ENCODE measurements at places on chromosomes 5 and 9.
A peak's percentile ranks its signal among the peaks of the same experiment; 100 is the strongest.

- DNase-seq, result no peak
Observed at GRCh38 chr5:149188383-149188782, 47.1 kb downstream of the ABLIM3 start.

- peak; percentile 60 for DNase-seq
Observed at GRCh38 chr5:14463629-14464028, 118.0 kb upstream of the OTULINL start.

- no peak for DNase-seq
Observed at GRCh38 chr5:74201334-74202081, 439.0 kb downstream of the ENC1 start.

- no peak for DNase-seq
Observed at GRCh38 chr5:1011226-1011631, 2.6 kb downstream of the NKD2 start.

GRCh38 chr5:96548905-96549304 lies 113.3 kb upstream of the CAST start:
- no peak for DNase-seq

DNA sequence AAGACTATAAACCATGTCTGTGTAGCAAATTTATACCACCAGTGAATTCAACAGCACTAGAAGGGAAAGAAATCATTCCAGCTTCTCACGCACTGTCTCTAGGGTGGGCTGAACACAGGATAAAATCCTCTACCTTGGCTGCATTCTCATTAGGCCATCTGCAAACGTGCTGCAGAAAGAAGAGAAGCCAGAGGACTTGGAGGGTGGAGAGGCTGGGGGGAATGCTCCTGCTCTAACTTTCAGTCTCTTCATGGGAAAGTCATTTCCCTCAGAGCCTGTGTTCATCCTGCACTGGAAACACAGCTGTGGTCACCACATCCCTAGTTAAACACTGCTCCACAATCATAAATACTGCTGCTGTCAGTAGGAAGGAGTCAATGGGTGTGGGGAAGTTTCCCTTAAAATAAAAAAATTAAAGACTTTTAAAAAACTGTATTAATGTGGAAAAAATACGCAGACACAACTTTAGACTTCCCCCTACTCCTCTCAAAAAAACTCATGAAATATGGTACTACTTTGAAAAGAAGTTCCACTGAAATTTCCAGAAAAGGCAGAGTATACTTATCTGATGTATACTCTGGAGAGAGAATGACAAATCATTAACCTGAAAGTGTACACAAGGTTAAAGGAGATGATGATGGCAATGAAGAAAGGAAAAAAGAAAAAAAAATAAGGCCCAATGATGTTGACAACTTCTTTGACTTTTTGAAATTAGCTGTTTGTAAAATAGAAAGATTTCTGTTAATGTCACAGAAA lies 46.8 kb downstream of the LHFPL2 start:
- DNase-seq, result no peak

DNA sequence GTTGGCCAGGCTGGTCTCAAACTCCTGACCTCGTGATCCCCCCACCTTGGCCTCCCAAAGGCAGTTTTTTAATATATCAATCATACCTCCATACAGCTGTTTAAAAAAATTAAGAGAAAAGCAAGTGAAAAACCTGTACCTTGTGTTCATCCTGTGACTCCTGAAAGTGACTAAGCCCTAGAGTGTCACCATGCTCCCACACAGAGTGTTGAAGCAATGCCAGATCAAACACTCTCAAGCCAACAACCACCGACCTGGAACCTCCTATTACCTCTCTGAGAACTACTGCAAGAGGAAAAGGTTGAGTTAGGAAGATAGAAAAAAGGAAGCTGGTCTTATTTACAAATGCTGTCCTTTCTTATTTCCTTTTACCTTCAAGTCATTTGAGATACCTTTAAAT lies 123.5 kb downstream of the RASEF start:
- no peak for DNase-seq

DNA sequence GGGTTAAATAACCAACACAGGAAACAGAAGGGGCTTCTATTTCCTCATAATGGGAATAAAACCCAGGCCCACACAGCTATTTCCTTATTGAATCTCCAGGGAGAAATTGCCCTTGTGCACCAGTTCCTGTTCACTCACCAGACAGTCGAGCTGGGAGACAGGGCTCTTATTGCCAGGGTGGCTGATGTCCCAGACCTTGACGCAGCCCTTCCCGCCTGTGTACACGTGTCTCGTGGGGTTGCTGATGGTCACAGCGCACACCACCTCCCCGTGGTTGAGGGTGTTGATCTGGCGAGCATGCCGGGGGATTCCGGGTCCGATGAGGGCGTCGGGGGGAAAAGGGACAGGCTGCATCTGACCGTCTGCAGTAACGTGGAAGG lies 96.5 kb downstream of the TLE1 start:
- DNase-seq, result no peak

DNA sequence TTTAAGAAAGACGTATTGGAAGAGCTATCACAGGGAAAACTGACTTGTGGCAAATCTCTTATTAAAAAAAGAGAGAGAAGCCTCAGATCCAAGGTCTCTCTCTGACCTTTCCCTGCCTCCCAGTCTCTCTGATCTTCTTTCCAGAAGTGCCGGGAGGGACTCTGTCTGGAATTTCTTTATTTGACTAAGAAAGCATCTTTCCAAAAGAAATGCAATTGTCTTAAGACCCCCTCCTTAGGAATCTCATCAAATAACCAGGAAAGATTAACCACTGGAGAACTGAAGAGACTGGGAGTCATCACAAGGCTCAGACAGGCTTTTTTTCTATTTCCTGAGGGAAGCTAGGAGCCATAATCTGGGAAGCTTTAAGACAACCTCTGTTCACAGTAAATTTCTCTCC lies 4.6 kb downstream of the C1QTNF3 start:
- no peak for DNase-seq

DNA sequence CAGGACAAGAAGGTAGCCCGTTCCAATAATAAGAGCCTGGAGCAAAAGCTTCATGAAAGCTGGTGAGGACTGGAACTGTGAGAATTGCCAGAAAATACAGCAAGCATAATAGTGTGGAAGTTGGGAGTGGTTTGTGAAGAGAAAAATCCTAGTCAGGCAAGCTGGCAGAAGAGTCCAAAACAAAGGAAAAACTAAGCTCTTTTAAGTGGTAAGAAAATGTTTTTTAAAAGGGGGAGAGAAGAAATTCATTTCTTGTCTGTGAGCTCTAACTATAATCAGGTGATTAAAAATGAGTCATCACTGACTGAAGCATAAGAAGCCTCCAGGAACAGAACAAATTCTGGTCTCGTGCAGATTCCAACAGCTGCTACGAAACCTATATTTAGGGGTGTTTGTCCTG lies 102.6 kb downstream of the CAAP1 start:
- DNase-seq, result no peak

DNA sequence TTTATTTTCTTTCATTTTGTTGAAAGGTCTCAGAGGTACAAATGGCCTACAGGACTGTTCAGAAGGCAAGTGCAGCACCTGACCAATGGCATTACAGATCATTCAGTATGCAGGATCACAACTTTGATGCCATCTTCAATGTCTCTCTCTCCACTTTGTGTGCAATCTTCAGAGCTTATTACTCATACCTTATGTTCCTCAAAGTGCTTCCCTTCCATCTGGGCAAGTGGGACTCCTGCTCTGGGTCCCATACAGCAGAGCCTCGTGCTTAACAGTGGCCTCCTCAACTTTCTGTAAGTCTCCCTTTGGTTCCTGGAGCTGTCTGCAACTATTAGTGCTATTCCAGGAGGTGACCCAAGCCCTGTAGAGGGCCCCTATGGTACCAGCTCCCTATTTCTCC lies 358.4 kb upstream of the RPS23 start:
- DNase-seq, result no peak

GRCh38 chr9:91130796-91131318 lies 230.9 kb downstream of the AUH start:
- DNase-seq, result no peak

DNA sequence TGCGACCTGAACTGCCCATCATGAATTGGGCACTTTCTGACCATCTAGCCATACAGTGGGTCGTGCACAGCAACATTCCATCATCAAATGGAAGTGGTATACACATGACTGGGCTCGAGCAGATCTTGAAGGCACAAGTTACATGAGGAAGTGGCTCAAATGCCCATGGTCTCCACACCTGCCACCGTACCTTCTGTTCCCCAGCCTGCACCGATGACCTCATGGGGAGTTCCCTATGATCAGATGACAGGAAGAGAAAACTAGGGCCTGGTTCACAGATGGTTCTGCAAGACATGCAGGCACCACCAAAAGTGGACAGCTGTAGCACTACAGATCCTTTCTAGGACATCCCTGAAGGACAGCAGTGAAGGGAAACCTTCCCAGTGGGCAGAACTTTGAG lies 21.8 kb downstream of the MTMR12 start:
- no peak for DNase-seq

GRCh38 chr9:108081112-108081511 lies 591.5 kb upstream of the KLF4 start:
- DNase-seq, result no peak

GRCh38 chr9:91515074-91515687 lies 91.5 kb upstream of the NFIL3 start:
- no peak for DNase-seq

- no peak for DNase-seq
Observed at GRCh38 chr5:65553941-65554340, 9.0 kb downstream of the CENPK start.

DNA sequence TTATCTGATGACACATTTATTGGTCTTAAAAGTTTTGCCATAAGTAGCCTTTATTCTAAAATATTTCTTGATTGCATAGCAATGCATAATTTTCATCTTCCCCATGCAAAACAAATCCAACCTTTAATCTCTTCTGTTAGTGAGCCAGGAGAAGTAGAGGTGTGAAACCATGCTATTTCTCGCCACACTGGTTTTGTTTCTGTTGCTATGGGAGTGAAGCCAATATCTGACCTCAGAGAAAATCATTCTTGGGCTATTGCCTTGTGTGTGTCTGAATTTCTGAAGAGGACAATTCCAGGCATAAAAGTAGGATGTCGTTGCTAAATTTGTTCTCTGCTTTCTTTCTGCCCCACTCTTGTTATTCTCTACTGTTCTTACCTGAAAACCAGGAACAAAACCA lies 183.6 kb downstream of the PTTG1 start:
- DNase-seq, result no peak

GRCh38 chr9:136697821-136698526 lies 10.7 kb upstream of the AGPAT2 start:
- no peak for DNase-seq

- DNase-seq, result no peak
Observed at GRCh38 chr5:97095318-97095732, 47.1 kb downstream of the LIX1 start.

DNA sequence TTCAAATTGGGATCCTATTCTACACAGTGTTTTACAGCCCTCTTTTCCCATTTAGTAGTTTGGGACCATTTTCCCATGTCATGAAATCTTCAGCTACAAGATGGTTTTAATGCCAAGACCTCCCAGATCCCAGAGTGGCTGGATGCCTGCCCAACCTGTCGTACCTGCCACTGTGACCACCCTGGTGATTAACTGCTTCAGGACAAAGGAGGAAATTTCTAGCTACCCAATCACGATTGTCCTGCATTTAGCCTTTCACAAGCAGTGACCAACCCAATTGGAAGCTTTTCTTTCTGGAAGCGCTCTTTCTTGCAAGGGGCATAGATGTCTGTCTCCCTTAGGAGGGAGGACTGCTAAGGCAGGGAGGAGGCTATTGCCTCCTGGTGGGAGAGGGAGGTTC lies 13.8 kb downstream of the IL9 start:
- DNase-seq, result no peak

DNA sequence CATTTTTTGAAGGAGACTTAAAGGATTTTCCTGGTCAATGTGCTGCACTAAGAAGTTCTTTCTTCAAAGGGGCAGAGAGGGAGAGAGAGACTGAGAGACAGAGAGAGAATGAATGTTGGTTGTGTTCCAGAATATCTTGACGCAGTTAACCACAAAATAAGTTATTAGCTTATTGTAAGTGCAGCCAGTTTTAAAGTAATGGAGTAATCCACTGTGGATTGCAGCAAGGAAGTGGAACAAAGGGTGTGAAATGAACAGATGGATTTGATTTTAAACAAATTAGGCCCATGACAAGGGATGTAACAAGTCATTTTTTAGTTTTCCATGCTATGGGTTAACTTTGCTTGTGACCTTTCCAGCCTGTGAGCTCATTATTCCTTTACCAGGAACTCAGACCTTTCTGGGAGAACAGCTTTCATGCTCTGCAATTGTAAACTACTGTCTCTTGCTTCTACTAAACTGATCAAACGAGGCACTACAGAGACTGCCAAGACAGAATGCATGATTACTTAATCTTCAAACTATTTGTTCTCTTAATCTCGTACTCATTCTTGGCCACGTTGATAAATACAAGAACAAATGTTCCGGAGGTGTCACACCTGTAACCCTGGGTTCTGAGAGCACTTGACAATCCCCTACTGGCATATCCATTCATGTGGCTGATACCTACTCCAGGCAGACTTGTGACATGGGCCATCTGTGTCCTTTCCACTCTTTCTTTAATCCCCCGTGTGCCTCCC lies 131.1 kb downstream of the TLE1 start:
- DNase-seq, result no peak

GRCh38 chr5:6484446-6484845 lies 35.8 kb downstream of the UBE2QL1 start:
- DNase-seq, result no peak

GRCh38 chr5:124796495-124796894 lies 50.1 kb upstream of the ZNF608 start:
- no peak for DNase-seq

- no peak for DNase-seq
Observed at GRCh38 chr5:15594977-15595568, 95.1 kb downstream of the FBXL7 start.

- no peak for DNase-seq
Observed at GRCh38 chr9:81032030-81032572, 657.2 kb downstream of the TLE1 start.

DNA sequence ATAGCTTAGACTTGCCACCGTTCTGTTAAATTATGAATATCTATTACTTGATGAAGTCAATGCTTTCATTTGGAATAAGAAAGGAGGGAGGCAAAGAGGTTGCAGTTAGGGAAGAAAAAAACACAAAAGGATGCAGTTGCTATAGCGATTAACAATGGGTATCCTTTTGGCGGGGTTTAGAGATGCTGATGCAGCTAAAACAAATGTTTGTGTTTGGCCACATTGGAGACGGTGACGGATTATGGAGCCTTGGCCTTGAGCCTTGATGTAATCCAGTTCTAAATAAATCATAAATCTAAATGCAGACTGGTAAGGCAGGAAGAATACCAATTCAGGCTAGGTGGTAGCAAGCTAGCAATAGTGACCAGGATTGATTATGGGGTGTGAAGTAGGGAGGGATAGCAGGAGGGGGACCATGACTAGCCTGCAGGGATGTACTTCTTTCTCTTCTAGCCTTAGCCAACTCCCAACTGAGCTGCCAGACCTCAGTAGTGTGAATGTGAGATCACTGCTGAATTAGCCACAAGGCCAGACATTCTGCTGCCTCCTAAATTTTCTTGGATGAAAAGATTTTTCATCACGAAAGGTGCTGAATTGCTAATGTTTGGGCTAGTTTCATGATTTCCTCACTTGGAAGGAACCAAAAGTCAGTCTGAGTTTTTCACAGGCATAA lies 160.3 kb downstream of the TLR4 start:
- no peak for DNase-seq

- no peak for DNase-seq
Observed at GRCh38 chr9:34440017-34440416, 18.4 kb downstream of the FAM219A start.

- no peak for DNase-seq
Observed at GRCh38 chr9:3179711-3180110, 335.8 kb upstream of the PUM3 start.

- no peak for DNase-seq
Observed at GRCh38 chr9:112530751-112531205, 44.2 kb downstream of the KIAA1958 start.

Data from HL-60 (cell line).